CD8-positive, alpha-beta memory T cell (primary cell): ENCODE measurements at places on chromosomes 11 and 22. TPM values are rescaled to one million over a fixed set of nuclear protein-coding genes. Genes with fewer than 3 reads are reported as not detected.

- peak overlapping the region; percentile 95 for H3K27ac ChIP-seq
- H3K27me3 ChIP-seq, result no peaks in the 10 kb centered on the region
- H3K4me1 ChIP-seq, result peaks cover 16% of the 10 kb centered on the region
- H3K4me3 ChIP-seq, result peak overlapping the region; percentile 97
- peak; percentile 74 for DNase-seq
These were observed 661 bp upstream of the MALAT1 start for GRCh38 chr11:65498042-65498726.

GRCh38 chr11:3081386-3081751 is 24.1 kb upstream of the CARS1 start:
- no peak overlapping the region for H3K4me3 ChIP-seq
- no peaks in the 10 kb centered on the region for H3K36me3 ChIP-seq
- DNase-seq, result no peak

- no peaks in the 10 kb centered on the region for H3K4me1 ChIP-seq
- no peaks in the 10 kb centered on the region for H3K27me3 ChIP-seq
- DNase-seq, result no peak
- no peak overlapping the region for H3K27ac ChIP-seq
These were observed 82.4 kb downstream of the NAV2 start for GRCh38 chr11:19795082-19795481.

GRCh38 chr11:68282861-68283230 is 11.1 kb upstream of the C11orf24 start:
- DNase-seq, result peak; percentile 40
- H3K4me3 ChIP-seq, result no peak overlapping the region
- H3K36me3 ChIP-seq, result no peaks in the 10 kb centered on the region

GRCh38 chr22:43511276-43511910 is 99.6 kb downstream of the MPPED1 start:
- H3K27me3 ChIP-seq, result no peaks in the 10 kb centered on the region
- no peaks in the 10 kb centered on the region for H3K36me3 ChIP-seq
- H3K4me3 ChIP-seq, result no peak overlapping the region
- H3K27ac ChIP-seq, result no peak overlapping the region
- H3K4me1 ChIP-seq, result no peaks in the 10 kb centered on the region

DNA sequence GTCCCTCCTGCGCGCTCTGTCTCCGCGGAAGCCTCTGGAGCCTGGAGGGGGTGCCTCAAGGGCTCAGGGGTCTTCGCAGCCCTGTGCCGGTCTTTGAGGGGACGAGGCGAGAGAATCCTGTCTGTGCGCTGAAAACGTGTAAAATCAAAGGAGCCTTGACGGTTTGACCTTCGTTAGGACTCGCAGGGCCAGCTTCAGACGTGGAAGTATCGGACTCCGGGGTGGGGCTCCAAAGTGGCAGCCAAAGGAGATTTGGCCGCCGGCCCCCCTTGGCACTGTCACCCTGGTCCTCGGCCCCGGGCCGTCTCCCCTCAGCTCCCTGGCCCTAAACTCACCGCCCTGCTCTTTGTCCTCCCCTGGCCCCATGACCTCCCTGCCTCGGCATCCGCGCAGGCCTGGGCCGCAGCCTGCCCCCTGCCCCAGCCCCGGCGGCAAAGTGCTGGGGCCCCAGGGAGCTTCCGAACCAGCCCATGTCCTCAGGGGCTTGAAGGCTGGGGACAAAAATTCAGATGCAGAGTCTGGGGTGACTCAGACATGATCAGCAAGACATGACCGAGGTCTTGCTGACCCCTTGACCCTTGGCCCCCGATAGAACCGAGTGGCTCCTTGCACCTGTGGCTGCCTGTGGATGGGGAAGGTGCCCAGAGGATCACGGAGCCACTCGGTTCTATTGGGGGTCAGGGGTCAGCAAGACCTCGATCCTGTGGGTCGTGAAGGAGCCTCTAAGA is 6.9 kb upstream of the PHRF1 start:
- no peak for DNase-seq
- H3K27ac ChIP-seq, result peak overlapping the region; percentile 80
- H3K36me3 ChIP-seq, result no peaks in the 10 kb centered on the region
- H3K4me1 ChIP-seq, result peaks cover 9% of the 10 kb centered on the region

GRCh38 chr22:19756288-19757128 is 4.1 kb upstream of the TBX1 start:
- H3K36me3 ChIP-seq, result no peaks in the 10 kb centered on the region
- peaks cover 62% of the 10 kb centered on the region for H3K27me3 ChIP-seq
- H3K4me1 ChIP-seq, result peaks cover 30% of the 10 kb centered on the region
- no peak overlapping the region for H3K27ac ChIP-seq
- DNase-seq, result peak; percentile 63
- peak overlapping the region; percentile 37 for H3K4me3 ChIP-seq

GRCh38 chr11:10654811-10655150 is 38.8 kb downstream of the IRAG1 start:
- no peak for DNase-seq
- H3K27ac ChIP-seq, result no peak overlapping the region
- no peaks in the 10 kb centered on the region for H3K27me3 ChIP-seq
- no peak overlapping the region for H3K4me3 ChIP-seq

- H3K4me3 ChIP-seq, result no peak overlapping the region
- no peaks in the 10 kb centered on the region for H3K4me1 ChIP-seq
- no peaks in the 10 kb centered on the region for H3K27me3 ChIP-seq
- no peak overlapping the region for H3K27ac ChIP-seq
- no peaks in the 10 kb centered on the region for H3K36me3 ChIP-seq
- no peak for DNase-seq
These were observed 205.4 kb downstream of the DBX1 start for GRCh38 chr11:19954899-19955298.

DNA sequence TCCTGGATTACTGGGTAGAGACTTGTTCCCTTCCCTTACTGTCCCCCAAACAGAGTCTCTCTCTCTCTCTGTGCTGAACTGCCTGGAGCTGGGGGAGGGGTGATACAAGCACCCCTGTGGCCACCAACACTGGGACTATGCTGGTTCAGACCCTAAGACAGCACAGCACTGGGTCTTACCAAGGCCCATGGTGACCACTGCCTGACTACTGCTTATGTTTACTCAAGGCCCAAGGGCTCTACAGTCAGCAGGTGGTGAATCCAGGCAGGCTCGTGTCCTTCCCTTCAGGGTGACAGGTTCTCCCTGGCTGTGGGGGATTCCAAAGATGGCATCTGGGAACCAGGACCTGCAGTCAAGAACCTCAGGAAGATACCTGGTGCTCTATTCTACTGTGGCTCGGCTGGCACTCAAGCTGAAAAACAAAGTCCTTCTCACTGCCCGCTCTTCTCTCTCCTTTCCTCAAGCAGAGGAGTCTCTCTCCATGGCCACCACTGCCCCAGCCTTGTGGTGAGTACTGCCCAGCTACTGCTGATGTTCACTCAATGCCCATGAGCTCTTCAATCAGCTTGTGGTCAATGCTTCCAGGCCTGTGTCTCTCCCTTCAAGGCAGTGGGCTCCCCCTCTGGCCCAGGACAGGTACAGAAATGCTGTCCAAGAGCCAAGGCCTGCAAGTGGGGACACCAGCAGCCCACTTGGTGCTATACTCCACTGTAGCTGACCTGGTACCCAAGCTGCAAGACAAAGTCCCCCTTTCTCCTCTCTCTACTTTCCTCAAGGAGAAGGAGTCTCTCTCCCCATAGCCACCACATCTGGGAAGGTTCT is 41.8 kb upstream of the SHANK2 start:
- H3K4me3 ChIP-seq, result no peak overlapping the region
- DNase-seq, result no peak
- H3K36me3 ChIP-seq, result no peaks in the 10 kb centered on the region
- no peaks in the 10 kb centered on the region for H3K4me1 ChIP-seq

- no peaks in the 10 kb centered on the region for H3K27me3 ChIP-seq
- H3K36me3 ChIP-seq, result no peaks in the 10 kb centered on the region
- H3K4me3 ChIP-seq, result no peak overlapping the region
- no peak for DNase-seq
These were observed 88.3 kb downstream of the NAV2 start for GRCh38 chr11:19800714-19801519.

DNA sequence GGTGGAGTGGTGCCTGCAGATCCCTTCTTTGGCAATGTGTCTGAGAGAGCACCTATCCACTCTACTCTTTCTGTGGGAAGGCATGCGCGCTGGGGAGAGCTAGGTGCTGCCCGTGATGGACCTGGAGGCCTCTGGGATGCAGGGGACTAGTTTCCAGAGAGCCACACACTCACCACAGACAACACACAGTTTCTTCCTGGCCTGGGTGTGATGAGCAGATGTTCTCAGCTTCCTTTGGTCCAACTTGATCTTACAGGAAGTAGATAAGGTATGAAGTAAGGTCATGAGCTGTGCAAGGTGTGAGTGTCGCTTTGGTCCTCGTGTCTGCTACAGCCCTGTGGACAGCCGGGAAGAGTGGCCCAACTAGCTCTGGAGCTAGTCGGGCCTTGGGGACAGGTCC is 27.3 kb upstream of the SUSD2 start:
- H3K36me3 ChIP-seq, result no peaks in the 10 kb centered on the region
- peak overlapping the region; percentile 27 for H3K4me3 ChIP-seq

GRCh38 chr11:61057615-61058014 is 44.7 kb upstream of the CD5 start:
- no peak for DNase-seq
- H3K27ac ChIP-seq, result no peak overlapping the region
- H3K4me1 ChIP-seq, result peaks cover 34% of the 10 kb centered on the region
- H3K4me3 ChIP-seq, result no peak overlapping the region
- no peaks in the 10 kb centered on the region for H3K27me3 ChIP-seq

DNA sequence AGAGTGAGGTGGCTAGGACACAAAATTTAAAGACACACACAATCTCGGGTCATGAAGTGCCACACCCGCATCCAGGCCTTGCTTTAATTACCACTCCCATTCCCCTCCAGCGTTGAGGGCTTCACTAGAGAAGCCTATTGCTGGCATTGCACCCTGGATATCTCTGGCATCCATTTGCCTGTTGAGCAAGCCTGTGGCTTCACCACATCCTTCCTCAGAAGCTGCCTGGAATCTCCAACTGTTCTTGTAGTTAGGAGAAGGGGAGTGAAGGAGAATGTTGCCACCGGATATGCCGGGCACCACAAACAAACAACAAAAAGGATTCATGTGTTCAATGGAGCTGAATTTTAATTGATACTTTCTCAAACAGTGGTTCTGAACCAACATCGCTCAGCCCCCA is 34.4 kb upstream of the RCN1 start:
- H3K27ac ChIP-seq, result no peak overlapping the region
- H3K36me3 ChIP-seq, result no peaks in the 10 kb centered on the region
- H3K27me3 ChIP-seq, result no peaks in the 10 kb centered on the region
- no peak overlapping the region for H3K4me3 ChIP-seq
- no peak for DNase-seq
- H3K4me1 ChIP-seq, result no peaks in the 10 kb centered on the region

DNA sequence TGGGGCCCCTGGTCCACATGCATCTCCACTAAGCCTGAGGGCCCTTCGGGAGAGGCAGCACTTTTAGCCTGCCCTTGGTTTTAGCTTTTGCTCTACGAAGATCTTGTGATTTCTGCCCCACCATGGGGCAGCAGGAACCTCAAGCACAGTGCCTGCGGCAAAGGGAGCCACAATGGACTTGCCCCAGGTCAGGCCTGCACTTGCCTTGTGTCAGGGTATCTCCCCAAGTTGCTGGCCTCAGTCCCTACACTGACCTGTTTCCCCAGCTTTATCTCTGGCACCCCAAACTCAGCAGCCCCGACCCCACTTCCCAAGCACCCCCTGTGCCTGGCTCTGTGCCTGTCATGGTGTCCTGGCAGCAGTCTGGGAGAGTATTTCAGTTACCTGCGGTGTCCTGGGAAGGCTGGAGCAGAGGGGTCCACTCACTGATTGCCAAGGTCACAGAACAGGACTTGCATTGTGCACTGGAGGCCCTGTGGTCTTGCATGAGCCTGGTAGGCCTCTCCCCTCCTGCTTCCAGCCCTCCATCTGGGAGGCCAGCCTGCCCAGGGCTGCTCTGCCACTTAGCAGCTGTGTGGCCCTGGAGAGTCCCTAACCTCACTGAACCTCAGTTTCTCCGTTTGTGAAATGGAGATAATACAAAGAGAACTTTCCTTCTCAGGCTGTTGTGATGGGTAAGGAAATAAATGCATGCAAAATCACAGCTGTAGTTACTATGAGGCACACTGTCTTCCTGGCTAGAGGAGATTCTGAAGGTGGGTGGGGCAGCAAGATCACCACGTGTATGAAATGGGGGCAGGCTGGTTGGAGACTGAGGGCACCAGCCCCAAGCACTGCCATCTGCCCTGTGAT is 3.6 kb upstream of the AIFM3 start:
- peaks cover 10% of the 10 kb centered on the region for H3K4me1 ChIP-seq
- H3K27me3 ChIP-seq, result peaks cover 18% of the 10 kb centered on the region
- H3K27ac ChIP-seq, result no peak overlapping the region
- H3K36me3 ChIP-seq, result no peaks in the 10 kb centered on the region
- H3K4me3 ChIP-seq, result no peak overlapping the region
- DNase-seq, result no peak

Gene TBX10
- total RNA-seq, result not detected

Gene FOLH1
- not detected for total RNA-seq

Gene CRYBB3
- total RNA-seq, result 0.26 TPM

Gene OR4A16
- total RNA-seq, result not detected

Gene ABCC8
- not detected for total RNA-seq

Gene CALCB
- total RNA-seq, result 0.35 TPM

Gene C22orf42
- total RNA-seq, result not detected

Gene NPAS4
- total RNA-seq, result not detected

Gene NNMT
- total RNA-seq, result not detected

Gene DDI1
- total RNA-seq, result not detected

Gene MYO7A
- 0.31 TPM for total RNA-seq

Gene ANKK1
- 0.57 TPM for total RNA-seq

Gene OR8A1
- not detected for total RNA-seq
